Bone marrow (tissue), 2 donors: ENCODE measurements at places on chromosomes 7 and 10.

GRCh38 chr10:99346247-99346646 lies 17.1 kb downstream of the CNNM1 start:
- no peak for DNase-seq

DNA sequence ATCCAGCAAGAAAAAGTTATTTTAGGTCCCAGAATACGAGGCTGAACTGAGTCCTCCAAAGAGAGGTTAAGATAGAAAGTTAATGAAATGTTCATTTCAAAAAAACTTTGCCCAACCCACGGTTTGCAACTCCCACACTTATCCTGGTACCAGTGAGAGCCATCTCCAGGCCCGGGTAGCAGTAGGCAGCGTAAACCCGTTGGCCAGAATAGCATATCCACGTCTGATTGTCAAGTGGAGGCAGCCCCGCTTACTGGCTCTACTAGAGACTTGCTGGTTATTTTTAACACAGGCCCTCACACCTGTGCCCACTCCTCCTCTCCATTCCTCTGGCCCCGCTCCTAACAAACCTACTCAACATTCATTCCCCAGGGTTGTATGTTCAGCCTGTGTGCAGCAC lies 109.7 kb downstream of the HIP1 start:
- no peak for DNase-seq

DNA sequence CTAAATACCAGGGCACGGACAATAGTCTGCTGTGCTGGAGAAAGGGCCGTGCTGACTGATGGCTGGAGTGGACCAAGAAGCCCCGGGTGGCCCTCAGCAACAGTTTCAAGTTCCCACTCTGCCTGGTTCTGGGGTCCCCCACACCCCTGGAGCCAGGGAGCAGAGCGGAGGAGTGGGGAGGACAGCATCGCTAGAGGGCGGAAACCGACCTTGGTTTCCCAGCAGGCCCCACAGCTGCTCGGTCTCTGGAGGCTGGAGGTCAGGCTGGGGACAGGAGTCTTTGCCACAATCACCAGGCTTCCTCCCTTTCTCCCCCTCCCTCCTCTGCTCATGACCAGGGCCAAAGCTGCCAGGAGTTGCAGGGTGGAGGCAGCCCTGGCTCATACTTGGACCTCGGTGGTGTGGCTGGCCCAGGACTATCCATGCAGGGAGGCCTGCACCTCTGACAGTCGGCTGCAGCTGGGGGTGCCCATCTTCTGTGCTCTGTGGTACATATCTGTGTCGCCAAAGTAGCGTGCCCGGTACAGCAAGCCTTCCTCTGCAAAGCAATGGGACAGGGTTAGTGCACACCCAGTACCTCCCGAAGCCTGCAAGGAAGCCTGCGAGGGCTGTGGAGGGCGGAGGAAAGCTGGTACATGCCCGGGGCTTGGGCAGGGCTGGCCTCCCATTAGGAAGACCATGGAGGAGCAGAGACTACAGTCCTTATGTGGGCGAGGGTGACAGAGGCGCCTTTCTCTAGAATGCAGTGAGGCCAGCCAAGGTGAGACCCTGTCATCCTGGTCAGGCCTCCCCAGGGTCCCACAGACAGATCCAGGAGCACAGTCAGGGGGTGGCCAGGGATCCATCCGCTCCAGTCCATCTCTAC lies 19.1 kb downstream of the DNAJB12 start:
- no peak for DNase-seq

DNA sequence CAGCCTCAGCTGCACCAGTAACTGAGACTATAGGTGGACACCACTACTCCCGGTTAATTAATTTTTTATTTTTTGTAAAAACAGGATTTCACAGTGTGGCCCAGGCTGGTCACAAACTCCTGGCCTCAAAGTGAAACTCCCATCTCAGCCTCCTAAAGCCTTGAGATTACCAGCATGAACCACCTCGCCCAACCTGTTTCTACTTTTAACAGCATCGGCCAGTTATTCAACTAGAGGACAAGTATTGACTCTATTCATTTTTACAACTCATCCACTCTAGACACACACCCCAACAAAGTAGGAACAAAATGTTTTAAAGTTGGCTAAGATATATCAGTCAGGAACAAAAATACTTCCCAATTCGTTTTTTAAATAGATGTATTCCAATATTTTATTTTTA lies 334.8 kb downstream of the PARD3 start:
- DNase-seq = no peak

GRCh38 chr7:8228766-8229674 lies 32.9 kb downstream of the ICA1 start:
- DNase-seq = no peak

GRCh38 chr7:46007194-46007593 lies 86.1 kb upstream of the IGFBP3 start:
- no peak for DNase-seq

DNA sequence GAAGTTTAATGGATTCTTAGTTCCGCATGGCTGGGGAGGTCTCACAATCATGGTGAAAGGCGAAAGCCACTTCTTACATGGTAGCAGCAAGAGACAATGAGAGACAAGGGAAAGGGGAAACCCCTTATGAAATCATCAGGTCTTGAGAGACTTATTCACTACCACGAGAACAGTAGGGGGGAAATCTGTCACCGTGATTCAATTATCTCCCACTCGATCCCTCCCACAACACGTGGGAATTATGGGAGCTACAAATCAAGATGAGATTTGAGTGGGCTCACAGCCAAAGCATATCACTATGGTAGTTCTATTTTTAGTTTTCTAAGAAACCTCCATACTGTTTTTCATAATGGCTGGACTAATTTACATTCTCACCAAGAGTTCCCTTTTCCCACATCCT lies 36.7 kb downstream of the SPAM1 start:
- DNase-seq = no peak

- DNase-seq = no peak
Measured at GRCh38 chr7:55651057-55651456, 78.8 kb upstream of the VOPP1 start.

DNA sequence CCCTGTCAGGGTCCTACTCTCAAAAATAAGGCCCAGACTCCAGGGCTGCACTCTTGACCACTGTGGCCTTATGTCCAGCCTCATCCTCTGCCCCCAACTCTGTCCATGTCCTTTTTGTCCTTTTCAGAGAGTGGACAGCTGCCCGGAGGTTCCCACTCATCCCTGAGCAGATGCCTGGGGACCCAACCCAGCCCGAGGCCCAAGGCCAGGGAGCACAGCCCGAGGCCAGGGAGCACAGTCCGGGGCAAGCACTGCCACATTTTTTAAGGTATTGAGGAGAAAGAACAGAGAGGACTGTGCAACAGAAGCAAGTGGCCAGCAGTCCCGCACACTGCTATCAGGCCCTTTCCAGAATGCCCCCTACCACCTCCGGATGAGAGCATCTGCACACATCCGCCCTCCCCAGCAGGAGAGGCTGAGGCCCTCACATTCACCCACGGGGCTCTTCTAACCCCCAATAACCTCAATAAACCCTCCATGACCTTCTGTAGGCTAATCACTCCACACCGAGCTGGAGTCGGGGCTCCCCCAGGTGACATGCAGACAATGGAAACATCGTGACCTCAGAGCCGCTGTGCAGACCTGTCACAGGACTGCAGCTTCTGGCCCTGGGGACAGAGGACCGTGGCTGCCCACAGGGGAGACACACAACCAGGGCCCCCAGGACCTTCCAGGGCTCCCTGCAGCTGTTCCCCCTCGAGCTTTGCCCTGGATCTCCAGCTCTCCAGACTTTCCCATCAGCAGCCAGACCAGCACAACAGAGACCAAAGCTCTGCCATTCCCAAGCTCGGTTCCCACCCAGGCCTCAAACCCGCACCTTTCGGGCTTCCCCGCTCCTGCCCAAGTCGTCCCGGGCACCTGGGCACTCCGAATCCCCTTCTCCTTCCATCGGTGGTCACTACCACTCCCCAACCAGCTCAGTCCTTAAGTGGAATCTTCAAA lies 51.4 kb downstream of the CAMK2B start:
- DNase-seq = no peak

DNA sequence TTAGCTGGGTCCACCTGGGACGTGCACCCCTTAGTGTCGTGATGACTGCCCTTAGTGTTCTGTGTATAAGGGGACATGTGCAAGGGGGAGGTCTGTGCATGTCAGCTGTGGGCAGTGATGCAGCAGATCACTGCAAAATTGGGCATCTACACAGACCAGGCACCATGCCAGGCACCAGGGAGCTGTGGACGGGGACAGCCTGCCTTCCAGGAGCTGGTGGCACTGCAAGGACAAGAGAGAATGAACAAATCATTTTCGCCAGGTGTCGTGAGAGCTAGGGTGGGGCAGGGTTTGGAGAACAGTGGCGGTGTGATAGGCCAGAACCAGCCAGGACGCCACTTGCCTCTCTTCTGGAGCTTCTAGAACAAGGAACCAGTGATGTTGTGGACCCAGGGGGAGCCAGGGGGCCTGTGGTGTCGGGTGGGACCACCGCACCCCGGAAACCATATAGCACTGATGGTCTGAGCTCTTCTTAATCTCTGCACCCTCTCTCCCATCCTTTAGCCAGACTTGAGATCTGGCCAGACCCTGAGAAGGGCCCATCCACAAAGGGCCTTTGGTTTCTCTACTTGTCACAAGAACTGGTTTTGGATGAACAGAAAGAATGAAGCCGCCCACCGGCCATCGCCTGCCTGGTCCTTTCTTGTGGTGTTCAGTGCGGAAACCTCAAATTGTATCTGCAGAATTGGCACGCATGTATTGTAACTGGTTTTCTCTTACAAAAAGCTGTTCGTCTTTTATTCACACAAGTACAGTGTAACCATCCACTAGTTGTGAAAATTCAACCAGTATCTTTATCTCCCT lies 30.7 kb downstream of the PRF1 start:
- DNase-seq = no peak

DNA sequence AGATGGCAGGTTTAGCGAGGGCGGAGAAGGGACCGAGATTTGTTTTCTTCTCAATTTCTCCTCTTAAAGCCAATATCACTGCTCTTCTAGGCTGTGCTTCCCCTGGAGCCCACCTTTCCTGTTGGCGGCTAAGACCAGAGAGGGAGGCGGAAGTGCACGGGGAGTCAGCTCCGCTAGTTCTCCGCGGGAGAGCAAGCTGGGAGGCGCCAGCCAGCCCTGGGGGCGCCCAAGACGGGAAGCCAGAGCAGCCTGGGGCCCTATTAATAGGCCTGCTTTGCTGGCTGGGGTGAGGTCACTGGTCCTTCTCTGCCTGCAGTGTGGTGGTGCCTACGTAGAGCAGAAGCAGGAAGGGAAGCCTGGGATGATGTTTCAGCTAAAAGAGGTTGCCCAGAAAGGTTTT lies 61.6 kb downstream of the LSM5 start:
- no peak for DNase-seq

DNA sequence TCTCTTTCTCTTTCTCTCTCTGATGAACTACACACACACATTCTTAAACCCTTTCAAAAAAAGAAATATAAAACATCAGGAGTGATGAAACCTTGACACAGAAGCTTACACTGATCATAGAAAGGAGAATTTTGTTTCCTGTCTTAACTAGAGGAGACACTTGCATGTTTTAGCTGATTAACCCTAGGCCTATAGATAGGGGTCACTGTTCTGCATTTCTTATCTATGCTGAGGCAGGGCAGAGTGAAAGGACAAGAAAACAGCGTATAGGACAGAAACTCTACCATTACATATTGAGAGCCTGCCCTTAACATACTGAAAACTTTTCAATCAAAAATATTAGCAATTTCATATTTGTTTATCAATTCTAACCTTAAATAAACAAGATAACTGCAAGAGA lies 680.6 kb upstream of the MBL2 start:
- no peak for DNase-seq

DNA sequence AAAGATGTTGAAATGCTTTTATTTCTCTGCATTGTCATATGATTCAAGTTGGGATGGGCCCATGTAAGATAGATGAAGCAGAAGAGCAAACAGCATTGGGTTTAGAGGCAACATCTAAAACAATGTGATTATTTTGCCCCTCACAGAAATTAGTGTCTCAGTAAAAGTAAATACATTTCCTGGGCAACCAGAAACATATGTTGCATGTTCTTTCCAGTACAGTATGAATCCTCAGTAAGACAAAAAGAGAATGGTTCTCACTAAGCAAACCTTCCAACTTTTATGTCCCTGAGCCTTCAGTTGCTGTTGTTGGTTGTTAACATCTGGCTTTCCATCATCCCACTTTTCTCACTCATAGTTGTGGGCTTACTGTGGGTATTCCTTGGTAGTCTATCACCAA lies 222.5 kb upstream of the PRPS1L1 start:
- no peak for DNase-seq

- DNase-seq = no peak
Measured at GRCh38 chr7:140451716-140452115, 27.6 kb downstream of the MKRN1 start.

GRCh38 chr7:37714606-37715005 lies 31.0 kb downstream of the GPR141 start:
- no peak for DNase-seq

DNA sequence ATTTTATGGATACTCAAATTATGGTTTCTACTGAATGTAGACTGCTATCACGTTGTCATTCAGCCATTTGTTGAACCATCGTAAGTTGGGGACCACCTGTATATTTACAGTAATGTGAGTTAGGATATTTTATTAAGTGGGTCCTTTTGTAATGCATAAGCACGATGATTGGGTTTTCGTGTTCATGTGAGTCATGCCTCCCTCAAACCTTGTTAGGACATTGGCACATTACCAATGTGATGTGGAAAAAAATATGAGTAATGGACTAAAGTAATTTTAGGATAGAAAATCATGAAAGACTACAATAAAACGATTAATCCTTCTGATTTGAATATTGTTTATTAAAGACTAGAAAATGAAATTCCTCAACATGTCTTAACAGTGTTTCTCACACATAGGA lies 8.7 kb downstream of the SMC3 start:
- no peak for DNase-seq

GRCh38 chr10:6140141-6140841 lies 51.5 kb downstream of the RBM17 start:
- DNase-seq = no peak

DNA sequence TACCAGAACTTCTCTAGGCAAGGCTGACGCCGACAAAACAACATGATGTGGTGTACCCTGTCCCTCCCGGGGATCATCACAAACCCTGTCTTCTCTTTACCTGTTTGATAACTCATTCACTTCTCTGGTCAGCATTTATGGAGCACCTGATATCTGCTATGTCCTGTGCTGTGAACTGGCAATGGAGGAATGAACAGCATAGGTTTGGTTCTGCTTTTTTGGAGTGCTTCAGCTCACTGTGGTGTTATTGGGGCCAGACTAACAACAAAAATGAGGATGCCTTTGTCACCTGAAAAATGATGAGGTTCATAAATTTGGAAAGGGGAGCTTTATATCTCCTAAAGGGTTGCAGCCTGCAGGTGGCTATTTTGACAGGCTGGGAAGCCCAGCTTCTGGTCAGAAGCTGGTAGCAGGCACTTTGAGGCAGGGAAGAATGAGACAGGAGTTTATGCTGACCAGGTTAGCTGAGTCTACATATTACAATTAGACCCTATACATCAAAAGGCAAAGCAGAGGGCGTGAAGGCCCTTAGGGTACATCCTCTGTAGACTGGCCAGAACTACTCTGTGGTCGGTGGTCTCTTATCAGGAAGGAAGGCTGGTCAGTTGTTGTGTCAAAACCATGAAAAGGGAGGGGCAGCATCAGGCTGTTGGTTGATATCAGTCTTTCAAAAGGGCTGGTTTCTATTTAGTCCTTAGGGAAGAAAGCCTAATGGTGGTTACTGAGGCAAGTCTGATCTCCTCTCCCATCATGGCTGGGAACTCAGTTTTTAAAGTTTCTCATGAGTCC lies 42.3 kb downstream of the SH2D4B start:
- DNase-seq = peak; percentile 8

- no peak for DNase-seq
Measured at GRCh38 chr7:105587909-105588635, 6.8 kb upstream of the EFCAB10 start.

GRCh38 chr10:100008708-100009282 lies 952 bp downstream of the DNMBP start:
- no peak for DNase-seq

GRCh38 chr10:43904301-43904700 lies 255.6 kb upstream of the ZNF32 start:
- no peak for DNase-seq

- DNase-seq = no peak
Measured at GRCh38 chr7:12594122-12594897, 23.8 kb downstream of the SCIN start.
